SK-N-SH (cell line): ENCODE measurements at places on chromosomes 6 and 20.

DNA sequence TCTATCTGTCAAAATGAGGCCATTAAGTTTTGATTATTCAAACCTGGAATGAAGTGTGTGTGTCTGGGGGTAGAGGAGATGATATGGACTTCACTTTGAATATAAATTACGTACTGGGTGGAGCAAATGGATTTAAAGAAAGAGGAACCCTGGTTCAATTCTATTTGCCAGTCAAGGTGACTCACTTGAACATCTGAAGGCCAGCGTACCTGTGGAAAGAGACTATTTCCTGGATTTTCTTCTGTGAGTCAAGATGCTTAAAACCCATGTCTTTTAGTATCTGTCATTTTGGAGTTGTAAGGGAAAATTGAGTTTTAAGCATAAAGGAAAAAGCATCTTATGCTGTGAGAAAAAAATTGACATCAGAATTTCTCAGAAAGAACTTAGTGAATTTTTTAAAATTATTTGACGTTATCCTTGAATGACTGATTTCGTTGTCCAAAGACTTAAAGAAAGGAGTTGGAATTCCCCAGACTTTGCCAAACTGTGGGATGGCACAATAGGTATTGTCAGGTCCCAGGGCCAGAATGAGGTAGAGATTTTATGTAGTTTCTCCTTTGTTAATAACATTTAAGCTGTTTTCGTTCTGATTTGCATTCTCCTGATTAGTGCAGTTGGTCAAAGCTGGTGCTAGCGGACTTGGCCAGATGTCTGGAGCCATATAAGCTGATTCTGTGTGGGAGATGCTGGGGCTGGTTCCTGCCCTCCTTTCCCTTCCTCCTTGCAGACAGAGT is 2.4 kb upstream of the PPP1R14C start:
- no peak for DNase-seq

DNA sequence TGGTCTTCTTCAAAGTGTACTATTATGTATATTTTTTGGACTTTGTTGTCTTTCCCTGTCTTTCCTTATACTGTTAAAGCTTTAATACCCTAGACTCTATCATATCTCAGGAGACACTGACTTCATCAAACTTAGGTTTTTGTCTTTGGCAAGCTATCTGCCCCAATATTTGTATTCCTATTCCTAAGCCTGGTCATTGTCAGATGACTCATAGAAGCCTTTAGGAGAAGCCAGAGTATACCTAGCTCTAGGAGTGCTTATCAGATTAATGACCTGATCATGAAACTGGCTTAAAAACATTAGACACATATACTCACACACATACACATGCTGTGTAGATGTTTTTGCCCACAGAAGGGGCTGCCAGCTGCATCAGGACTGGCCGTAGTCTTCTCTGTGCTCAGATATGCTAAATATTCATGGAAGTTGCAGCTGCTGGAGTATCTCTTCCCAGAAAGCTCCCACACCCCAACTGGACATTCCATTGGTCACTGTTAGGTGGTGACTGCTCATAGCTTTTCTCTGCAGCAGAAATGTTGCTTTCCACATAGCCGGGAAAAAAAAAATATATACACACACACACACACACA is 102.0 kb downstream of the ANKS1A start:
- no peak for DNase-seq

- DNase-seq = no peak
Observed at GRCh38 chr6:99393366-99393697, 663 bp downstream of the COQ3 start.

DNA sequence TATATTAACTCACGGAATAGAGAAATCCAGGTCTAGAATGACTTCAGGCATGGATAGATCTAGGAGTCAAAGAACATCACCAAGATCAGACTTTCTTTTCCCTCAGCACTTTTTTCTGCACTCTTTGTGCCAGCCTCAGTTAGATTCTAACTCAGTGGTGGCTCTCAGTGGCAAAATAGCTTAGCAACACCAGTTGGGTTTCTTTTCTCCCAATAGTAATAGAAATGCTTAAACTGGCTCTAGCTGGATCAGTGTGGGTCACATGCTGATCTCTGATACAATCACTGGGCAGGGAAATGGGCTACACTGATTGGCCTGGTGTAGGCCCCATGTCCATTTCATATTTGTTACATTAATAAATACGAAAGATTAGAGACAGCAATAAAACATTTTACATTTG is 44.2 kb upstream of the ARFGEF2 start:
- DNase-seq = no peak

DNA sequence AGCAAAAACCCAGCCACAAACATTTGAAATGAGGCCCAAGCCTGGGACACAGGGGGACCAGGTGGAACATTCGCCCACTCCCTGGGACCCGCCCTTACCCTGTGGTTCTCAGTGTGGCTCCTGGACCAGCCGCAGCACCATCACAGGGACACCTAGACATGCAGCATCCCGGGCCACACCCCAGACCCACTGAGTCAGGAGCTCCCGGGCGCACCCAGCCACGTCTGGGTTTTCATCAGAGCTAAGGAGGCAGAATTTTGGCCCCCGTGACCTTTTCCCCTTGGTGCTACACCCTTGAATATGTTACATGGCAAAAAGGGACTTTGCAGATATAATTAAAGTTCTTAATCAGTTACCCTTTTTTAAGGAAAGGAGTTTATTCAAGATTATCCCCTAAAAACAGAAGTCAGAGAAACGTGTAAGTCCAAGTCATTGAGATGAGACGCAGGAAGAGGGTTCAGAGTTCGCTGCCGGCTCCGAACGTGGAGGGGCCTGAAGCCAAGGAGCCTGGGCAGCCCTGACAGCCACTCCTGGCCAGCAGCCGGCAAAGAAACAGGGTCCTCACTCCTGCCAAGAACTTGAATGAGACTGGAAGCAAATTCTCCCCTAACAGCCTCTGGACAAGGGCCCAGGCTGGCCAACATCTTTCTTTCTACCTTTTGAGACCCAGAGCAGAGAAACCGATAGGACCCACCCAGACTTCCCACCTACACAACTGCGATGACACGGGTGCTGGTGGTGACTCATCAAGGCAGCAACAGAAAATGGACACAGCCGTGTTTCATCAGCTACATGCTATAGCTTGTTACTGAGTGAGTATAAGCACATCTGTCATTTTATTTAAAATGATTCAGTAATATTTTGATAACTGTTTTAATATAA is 25.3 kb downstream of the BFSP1 start:
- no peak for DNase-seq

DNA sequence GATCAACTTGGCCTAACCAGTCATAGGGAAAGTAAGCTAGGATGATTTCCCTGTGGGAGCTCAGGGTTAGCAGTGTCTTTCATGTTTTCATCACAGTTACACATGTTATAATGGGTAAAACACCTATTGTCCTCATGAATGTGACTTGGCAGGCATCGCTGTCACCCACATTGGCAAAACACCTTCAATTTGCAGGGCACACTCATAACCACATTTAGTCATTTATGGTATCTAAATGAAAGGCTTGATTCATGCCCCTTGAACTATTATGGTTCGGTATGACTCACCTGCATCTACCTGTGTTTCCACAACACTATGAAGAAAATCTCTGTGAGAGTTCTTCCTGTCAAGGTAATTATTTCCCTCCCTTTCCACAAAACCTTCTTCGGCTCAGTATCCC is 49.2 kb downstream of the FRK start:
- DNase-seq = no peak

GRCh38 chr6:148548065-148548748 is 198.6 kb upstream of the UST start:
- no peak for DNase-seq

DNA sequence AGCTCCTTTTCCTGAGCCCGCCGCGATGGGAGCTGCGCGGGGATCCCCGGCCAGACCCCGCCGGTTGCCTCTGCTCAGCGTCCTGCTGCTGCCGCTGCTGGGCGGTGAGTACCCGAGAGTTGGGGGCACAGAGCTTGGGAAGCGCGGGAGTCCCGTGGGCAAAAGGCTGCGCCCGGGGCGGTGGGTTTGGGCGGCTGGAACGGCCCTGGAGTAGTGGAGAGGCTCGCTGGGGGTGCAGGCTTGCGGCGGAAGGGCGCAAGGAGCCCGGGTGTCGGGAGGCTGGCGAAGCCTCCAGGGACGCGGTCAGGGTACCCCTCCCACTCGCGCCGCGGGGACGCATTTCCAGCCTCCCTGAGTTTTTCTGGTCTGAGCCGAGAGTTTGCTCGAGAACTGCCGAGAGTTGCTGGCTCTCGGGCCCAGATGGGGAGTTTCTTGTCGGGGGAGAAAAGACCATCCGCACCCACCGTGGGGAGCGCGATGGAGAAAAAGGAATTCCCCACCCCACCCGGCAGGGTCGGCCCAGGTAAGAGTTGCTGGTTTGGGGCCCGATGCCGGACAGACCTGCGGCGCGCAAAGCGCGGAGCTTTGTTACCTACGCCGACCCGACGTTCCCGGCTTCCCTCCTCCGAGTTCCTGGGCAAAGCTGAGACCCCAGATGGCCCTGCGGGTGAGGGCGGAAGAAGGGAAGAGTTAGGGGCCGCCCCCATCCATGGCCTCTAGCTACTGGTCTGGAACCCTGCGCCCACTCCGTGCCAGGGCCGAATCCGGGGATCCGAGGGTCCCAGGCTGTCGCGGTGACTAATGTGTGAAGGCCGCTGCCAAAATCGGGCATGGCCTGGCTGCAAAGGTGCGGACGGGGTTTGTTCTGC is 584 bp downstream of the PTK7 start:
- peak; percentile 80 for DNase-seq

GRCh38 chr6:11379805-11380204 is 147.3 kb upstream of the NEDD9 start:
- DNase-seq = no peak

DNA sequence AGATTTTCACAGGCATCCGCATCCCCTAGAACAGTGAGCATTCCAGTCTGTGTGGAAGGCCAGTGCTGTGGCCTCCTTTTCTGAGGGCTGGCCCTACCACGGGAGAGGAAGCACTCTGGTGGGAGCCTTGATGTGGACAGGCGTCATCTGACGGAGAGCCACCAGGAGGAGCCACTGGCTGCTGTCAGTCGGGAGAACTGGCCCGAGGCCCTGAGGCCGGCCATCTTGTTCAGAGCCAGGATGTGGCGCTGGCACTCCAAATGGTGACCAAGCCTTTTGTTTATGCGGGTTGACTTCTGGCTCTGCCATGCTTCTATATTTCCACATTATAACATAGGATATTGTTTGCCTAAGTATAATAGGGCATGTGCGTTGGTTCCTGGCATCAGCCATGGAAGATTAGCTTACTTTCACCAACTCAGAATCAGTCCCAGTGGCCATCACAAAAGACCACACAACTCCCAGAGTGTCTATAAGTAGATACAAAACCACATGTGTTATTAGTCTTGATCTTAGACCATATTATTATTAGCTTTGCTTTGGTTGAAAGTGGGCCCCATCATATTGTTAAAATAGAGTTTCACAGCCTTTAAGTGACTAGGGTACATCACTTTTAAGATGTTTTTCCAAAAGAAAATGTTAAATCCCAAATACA is 273.9 kb upstream of the TAB2 start:
- peak; percentile 65 for DNase-seq

GRCh38 chr6:67888546-67888885 is 746.6 kb upstream of the ADGRB3 start:
- no peak for DNase-seq

DNA sequence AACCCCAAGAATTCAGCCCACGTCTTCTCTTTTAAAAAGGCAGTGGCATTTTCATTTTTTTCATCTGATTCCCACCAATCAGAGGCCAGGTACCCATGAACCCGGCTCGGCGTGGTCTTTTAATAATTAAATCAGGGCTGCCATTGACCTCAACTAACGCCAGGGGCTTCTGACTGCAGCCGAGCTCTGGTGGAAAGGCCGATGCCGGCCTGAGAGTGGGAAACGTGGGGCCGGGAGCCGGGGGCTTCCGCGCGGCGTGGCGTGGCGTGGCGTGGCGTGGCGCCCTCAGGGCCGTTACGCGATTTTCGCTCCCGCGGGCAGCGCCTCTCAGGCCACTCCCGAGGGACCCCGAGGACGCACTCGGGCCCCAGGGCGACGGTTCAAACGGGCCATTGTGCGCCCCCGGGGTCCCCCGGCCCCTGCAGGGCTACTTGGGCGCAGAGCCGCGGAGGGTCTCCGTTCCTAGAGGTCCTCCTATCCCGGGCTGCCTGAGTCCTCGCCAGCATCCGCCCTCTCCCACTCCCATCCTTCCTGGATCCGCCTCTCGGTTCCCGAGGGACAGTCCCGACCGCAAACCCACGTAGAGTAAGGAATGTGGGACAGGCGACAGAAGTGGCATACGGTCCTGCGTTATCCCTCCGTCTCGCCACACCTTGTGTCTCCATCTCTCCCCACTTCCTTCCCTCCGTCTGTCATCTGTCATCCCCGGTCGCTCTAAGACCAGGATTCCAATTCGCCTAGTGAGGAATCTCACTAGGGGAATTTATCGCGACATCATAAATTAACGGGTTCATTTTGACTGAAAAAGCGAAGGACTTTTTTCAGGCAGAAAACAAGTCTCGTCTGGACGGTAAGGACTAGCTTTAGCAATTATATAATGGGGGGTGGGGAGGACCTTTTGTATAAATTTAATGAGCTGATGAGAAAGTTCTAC is 876 bp upstream of the TBPL1 start:
- peak; percentile 78 for DNase-seq

DNA sequence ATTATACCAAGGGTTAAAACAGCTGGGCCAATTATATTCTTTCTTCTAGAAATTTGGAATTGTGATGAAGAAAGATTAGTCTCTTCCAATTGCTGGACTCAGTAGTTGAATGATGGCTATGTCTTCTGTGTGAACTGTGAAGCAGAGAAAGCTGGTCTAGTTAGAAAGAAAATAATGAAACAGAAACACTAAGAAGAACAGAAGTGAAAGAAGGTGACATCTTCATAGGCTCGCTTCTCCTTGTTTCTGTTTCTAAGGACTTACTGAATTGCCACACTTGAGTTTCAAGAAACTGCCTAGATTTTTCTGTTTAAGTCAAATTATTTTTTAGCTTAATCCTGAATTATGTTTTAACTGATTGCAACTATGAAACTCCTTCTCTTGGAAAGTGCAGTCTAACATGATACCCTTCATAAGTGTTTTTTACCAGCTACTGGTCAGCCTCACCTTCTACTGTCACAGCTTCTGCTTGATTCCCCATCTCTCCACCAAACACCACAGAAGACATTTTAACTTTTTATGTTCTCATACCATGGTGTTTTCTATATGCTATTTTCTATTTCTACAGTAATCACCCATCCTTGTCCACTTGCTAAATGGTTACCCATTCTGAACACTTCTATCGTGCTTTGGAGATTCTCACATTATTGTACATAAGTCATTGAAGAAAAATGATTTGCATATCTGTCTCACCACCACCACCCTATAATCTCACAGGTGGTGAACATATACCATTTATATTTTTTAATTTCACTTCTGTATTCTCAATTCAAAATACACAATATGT is 268.8 kb downstream of the GRIK2 start:
- no peak for DNase-seq

GRCh38 chr6:116165596-116165995 is 39.7 kb upstream of the COL10A1 start:
- DNase-seq = no peak

GRCh38 chr6:140070846-140071473 is 696.5 kb upstream of the CITED2 start:
- DNase-seq = peak; percentile 24

- peak; percentile 6 for DNase-seq
Observed at GRCh38 chr20:24694157-24694726, 224.8 kb downstream of the SYNDIG1 start.
